ENCODE measurements at places on chromosomes 6 and 20.

GRCh38 chr6:18326980-18327379 is 60.2 kb upstream of the RNF144B start:
- no peak for DNase-seq

DNA sequence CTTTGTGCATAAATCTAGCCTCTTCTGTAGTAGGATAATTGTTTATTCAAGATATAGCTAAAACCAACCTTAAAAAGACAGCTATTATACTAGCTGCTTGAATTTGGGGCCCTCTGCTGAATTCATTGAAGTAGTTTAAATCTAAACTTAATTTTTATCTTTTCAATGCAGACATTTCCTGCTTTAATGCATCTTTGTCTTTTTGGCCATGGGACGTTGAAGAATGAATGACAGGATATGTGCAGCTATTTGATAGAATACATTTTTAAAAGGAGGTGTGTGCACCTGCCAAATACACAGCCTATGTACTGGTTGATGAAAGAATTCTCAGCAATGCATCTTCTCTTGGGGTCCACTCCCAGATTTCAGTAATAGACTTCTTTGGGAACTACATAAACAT is 524.9 kb downstream of the PHF3 start:
- DNase-seq: no peak

DNA sequence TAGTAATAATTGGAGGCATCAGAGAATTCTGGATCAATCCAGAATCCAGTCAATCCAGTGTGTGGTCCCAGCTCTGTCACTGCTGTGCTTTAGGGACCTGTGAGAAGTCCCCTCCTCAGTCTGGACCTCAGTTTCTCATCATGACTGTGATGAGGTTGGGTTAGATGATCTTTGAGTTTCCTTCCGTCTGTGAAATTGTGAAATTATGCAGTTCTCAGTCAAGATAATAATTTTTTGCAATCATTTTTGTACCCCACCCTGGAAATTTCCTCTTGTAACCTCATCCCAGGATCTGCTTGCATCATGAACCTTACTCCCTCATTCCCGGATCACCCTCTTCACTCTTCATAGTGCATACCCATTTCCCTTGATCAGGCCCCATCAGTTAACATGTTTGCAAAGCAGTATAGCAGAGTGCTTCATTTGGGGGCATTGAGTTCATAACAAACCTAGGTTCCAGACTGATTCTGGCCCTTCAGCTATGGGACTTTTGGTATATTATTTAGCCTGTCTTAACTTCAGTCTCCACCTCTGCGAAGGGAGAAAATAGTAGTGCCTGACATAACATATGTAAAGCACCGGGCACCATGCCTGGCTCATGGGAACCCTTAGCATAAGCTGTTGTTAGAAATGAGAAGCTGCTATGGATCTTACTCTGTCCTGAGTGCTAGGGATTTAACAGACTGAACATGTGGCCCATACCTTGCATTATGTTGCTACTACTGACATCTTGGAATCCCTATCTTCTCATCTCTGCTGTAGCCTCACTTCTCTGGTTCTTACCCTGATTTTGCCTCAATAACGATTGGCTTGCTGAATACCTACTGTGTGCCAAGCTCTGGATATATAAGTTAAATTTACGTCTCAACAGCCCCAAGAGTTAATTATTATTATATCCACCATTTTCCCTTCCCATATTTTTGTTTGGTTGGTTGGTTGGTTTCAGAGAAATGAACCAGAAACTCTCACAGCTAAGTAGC is 1.3 kb downstream of the ZNF76 start:
- no peak for DNase-seq

- no peak for DNase-seq
Measured at GRCh38 chr6:45946887-45947286, 68.8 kb downstream of the CLIC5 start.

DNA sequence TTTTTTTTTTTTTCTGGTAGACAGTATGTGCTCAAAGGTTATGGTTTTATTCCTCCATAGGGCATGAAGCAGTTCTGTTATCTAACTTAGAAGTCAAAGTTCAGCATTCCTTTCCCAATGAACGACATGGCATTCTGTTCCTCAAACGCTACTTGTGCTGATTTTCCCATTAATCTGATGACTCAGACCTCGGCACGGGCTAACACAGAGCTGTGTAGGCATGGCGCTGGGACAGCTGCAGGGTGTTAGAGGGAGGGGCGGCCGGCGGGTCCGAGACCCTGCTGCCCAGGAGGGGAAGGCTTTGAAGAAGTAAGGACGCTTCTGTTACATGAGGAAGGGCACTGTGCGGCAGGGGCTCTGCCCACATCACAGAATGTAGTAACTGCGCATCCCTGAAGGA is 93.6 kb upstream of the AGPAT4 start:
- no peak for DNase-seq

DNA sequence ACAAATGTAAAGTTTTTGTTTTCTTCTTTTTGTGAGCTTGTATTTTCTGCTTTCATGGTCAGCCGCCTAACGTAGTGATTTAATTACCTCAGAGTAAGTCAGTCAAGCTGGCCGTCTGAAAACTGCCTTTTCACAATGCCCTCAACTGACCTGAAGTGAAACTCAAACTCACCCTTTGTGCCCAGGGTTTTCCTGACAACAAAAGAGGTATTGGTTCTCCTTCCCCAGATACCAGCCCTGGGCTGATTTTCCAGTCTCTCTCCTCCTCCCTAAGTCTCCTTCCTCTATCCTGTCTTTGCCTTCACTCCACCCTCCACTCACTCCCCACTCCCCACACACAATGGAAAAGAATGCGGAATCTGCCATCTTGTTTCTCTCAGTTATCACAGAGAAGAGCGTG is 184.5 kb upstream of the HEY2 start:
- DNase-seq: no peak

- DNase-seq: no peak
Measured at GRCh38 chr6:74805916-74806696, 399.7 kb downstream of the COL12A1 start.

DNA sequence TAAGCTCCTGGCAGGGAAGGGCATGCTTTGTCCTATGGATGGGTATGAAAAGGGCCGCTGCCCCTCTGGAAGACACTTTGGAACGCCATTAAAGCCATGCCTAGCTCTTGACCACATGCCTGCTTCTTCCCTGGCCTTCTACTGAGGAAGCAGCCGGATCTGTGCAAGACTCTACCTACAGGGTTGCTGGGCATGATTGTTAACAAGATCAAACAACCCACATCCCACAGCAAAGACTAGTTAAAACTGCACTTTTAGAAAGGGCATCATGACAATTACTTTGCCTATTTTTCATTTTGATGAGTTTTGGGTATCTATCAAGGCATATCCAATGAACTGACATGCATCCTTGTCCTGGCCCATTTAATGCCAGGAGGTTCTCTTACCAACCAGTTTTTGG is 25.5 kb downstream of the NSFL1C start:
- no peak for DNase-seq

GRCh38 chr6:13268913-13269518 is 59.3 kb downstream of the TBC1D7 start:
- no peak for DNase-seq

GRCh38 chr6:71033171-71033570 is 76.3 kb upstream of the B3GAT2 start:
- DNase-seq: no peak

DNA sequence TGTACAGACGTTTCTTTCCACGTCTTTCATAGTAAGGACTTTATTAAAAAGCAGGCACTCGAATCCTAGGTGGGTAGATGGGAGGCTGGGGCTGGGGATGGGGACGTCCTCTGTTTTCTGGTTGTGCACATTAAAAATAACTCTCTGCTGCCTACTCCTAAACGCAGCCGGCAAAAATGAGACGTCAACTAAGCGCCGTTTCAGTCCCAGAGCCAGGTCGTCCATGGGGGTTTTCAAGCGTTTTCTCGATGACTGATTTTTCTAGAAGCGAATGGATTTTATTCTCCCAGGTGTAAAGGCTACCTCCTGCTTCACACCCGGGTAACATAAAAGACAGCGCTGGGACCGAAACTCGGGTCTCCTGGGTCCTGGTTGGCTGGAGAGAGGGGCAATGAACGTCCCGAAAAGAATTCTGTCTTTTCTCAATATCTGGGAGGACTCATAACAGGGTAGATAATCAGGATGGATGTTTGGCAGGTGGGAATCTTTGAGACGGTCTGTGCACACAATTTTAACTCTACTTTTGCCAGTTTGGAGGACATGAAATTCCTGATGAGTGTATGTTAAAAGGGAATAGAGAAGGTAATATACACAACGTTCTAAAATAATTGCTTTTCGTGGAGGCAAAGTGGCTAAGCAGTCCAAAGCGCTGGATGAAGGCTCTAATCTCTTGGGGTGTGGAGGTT is 25.2 kb downstream of the GPX6 start:
- DNase-seq: no peak

DNA sequence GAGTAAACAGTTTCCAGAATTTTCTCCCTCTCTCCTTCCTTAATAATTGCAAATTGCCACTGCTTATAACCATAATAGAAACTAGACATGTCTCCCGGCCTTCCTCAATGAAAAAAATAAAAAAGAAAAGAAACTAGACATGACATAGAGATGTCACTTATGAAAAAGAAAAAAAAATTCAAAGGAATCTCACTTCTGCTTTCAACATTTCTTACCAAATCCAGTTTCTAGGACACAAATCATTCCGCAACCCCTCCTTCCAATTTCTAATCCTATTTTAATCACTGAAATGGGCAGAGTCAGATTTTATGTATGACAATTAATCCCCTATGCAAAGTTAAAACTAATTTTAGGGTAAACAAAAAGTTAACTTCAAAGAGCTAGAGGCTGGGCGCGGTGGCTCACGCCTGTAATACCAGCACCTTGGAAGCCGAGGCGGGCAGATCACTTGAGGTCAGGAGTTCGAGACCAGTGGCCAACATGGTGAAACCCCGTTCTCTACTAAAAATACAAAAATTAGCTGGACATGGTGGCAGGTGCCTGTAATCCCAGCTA is 40.1 kb upstream of the EEF1A1 start:
- no peak for DNase-seq

GRCh38 chr6:6801635-6802218 is 213.2 kb downstream of the LY86 start:
- DNase-seq: no peak

DNA sequence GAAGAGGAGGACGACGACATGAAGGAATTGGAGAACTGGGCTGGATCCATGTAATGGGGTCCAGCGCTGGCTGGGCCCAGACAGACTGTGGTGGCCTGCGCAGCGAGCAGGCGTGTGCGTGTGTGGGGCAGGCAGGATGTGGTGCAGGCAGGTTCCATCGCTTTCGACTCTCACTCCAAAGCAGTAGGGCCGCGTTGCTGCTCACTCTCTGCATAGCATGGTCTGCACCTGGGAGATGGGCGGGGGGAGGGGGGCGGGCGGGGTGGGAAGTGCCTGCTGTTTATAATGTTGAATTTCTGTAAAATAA is 42.3 kb downstream of the CHMP4B start:
- peak; percentile 31 for DNase-seq

- DNase-seq: no peak
Measured at GRCh38 chr6:105278035-105278434, 98.2 kb upstream of the POPDC3 start.

DNA sequence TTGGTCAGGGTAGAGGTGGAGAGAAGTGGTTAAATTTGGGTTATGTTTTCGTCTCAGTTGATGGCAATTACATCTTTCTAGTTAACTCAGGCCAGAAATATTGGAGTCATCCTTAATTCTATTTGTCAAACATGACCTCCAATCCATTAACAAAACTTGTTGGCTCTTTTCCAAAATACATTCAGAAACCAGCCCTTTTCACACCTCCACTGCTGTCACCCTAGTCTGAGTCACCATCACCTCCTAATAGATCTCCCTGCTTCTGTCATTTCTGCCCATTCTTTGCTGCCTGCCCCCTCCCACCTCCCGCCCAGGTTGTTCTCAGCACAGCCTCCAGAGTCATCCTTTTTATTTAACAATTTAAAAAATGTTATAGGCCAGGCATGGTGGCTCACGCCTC is 3.0 kb upstream of the ABCF1 start:
- DNase-seq: no peak

DNA sequence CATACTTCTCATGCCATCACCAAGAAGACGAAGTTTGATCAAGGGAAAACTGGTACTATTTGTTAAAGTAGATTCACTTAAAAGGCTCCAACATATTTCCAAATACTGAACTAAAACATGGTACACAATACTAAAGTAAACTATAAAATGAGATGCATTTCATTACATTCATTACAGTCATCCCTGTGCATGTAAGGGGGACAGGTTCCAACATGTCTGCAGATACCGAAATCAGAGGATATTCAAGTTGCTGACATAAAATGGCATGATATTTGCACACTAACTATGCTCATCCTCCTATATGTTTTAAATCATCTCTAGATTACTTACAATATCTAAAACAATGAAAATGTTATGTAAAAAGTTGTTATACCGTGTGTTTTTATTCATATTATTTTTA is 893.9 kb upstream of the MANEA start:
- no peak for DNase-seq

DNA sequence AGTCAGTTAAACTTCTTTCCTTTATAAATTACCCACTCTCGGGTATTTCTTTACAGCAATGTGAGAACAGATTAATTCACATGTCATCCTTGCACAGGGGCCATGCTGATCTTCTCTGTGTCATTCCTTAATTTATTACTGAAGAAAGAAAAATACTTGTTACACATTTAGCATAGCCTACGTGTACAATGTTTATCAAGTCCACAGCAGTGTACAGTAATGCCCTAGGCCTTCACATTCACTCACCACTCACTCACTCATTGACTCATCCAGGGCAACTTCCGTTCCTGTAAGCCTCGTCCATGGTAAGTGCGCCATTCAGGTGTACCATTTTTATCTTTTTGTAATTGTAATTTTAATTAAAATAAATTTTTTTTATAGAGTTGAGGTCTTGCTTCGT is 73.6 kb downstream of the RSPH3 start:
- no peak for DNase-seq

DNA sequence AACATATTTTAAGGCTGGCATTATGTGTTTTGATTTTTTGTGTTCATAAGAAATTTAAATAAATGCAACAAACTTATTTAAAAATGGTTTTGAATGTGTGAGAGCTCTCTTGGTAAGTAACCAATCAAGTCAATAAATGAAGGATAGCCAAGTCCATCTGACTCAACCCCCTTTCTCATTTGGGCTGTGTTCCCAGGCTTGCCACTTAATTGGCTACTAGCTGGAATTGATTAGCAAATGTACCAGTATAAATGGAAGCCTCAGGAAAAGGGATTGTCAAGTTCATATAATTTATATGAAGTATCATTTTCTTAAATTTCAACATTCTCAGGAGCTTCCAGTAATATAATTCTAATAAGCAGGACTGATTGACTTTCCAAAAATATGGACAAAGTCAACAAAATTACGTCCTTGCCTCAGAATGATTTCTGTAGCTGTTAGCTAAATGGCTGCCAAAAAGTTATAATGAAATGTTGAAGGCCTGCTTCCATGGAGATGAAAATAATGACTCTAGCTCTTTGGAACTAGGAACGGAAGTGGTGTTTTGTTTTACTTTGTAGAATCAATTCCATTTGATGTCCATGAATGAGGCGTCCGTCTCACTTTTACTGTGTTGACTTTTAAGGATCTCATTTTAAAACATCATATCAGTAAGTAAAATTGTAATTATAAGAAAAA is 614.9 kb downstream of the CDH26 start:
- no peak for DNase-seq

- DNase-seq: no peak
Measured at GRCh38 chr6:150567380-150567779, 32.3 kb upstream of the PLEKHG1 start.
